ENCODE measurements at places on chromosomes 4 and X.
A peak's percentile ranks its signal among the peaks of the same experiment; 100 is the strongest.

- DNase-seq, result peak; percentile 3
Measured at GRCh38 chrX:42869659-42870476, 91.9 kb upstream of the PPP1R2C start.

DNA sequence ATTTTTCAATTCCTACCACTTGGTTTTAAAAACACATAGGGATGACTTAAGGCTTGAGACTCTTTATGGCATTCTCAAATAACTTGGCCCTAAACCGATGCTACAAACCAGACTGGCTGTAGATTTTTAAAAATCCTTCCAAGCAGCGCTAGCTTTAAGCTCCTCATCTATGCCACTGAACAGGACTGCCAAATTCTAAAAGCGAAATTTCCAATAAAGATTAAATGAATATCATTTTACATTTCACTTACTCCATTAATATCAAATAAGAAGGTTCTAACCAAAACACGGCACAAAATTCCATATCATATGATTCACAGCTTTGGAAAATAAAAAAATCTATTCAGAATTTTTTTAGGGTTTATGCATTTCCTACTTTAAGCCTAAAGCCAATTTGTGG, 134.2 kb downstream of the FANCB start:
- DNase-seq, result no peak

DNA sequence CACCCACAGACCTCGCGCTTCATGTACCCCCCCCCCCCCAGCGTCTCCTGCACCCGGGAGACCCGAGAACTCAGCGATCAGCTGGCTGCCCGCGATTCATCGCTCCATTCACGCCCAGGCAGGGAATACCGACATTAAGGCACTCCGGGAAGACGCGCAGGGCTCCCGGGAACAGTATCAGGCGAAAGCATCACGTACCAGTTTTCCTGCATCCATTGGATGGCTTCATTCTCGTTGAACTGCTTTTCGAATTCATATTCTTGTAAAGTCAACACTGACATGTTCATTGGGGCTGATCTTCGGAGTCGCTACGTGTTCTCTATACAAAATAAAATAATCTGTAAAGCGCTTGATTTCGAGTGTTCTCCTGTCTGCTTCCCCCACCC, 373 bp downstream of the ELOVL6 start:
- no peak for DNase-seq

DNA sequence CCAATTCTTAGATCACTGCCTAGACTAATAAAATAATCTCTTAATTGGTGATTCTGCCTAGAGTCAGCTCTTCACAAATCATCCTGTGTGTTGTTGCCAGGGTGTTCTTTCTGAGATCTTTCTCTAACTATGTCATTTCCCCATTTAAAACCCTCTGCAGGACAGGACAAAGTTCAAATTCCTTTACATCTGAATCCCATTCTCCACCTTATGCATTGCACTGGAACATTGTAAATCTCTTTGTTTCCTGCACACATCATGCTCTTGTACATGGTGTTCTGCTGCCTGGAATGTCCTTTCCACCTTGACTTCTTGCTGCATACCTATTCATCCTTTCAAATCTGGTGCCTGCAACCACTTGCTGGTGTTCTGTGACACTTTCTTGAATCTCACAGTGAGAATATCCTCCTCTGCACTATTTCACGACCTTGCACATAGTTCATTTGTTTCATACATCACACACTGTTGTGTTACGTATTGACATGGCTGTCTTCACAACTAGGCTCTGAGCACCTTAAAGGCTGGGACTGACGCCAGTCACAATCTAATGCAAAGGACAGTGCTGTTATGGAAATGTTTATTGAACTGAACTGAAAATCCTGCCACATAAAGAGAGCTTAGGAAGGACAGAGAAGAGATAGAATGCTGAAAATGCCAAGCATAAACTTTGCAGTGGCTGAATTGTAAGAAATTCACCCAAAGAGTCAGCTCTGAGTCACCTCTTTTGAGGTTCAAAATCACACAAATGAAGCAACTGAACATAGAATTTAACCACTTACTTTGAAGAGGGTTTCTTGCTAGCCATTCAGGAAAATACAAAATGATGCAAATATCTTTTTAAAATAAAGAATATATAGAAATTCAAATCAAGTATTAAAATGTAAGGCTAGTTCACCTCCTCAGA, 26.4 kb upstream of the SMIM14 start:
- DNase-seq, result no peak

GRCh38 chrX:118353081-118353850, 7.4 kb downstream of the WDR44 start:
- no peak for DNase-seq

GRCh38 chr4:4470208-4470607, 71.6 kb downstream of the STX18 start:
- DNase-seq, result no peak

- no peak for DNase-seq
Measured at GRCh38 chrX:119706616-119707015, 13.6 kb upstream of the SEPTIN6 start.

DNA sequence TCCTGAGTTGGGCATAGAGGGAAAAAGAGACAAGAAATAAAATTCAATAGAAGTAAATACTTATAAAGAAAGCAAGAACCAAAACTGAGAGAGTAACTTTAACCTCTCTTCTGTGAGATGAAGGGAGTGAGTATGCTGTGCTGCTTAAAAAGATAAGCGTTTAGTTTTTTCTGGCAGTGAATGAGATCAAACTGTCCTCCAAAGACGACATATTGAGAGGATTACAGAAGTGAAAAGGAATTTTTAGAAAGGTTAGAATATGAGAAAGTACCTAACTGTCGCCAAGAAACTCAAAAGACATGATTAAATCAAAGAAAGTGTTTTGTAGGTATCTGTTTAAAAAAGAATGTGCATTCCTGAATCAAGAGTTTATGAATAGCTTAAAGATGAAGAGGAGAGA, 16.0 kb downstream of the GAB1 start:
- DNase-seq, result no peak

- DNase-seq, result no peak
Measured at GRCh38 chrX:116449156-116449555, 12.8 kb downstream of the SLC6A14 start.

- peak; percentile 68 for DNase-seq
Measured at GRCh38 chr4:152643153-152644035, 36.4 kb downstream of the TMEM154 start.

- DNase-seq, result no peak
Measured at GRCh38 chr4:84710548-84710947, 127.6 kb downstream of the CDS1 start.

DNA sequence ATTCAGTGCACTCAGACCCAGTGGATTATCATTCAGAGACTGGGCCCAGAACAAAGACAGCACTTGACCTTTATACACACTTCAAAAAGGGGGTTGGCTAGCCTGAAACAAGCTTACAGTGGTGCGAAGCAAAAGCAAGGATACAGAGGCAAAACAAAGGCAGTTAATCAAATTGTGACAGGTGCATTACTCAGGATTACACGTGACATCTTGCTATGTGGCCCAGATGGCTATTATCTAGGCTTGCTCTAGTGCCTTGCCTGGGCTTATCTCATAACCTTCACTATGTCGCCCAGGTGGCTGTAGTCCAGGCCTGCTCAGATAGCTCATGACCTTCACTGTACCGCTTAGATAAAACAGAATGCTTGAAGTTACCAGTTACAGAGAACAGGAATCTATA, 1092.1 kb upstream of the PRKX start:
- DNase-seq, result no peak

GRCh38 chr4:4726051-4726450, 133.4 kb upstream of the MSX1 start:
- DNase-seq, result no peak

DNA sequence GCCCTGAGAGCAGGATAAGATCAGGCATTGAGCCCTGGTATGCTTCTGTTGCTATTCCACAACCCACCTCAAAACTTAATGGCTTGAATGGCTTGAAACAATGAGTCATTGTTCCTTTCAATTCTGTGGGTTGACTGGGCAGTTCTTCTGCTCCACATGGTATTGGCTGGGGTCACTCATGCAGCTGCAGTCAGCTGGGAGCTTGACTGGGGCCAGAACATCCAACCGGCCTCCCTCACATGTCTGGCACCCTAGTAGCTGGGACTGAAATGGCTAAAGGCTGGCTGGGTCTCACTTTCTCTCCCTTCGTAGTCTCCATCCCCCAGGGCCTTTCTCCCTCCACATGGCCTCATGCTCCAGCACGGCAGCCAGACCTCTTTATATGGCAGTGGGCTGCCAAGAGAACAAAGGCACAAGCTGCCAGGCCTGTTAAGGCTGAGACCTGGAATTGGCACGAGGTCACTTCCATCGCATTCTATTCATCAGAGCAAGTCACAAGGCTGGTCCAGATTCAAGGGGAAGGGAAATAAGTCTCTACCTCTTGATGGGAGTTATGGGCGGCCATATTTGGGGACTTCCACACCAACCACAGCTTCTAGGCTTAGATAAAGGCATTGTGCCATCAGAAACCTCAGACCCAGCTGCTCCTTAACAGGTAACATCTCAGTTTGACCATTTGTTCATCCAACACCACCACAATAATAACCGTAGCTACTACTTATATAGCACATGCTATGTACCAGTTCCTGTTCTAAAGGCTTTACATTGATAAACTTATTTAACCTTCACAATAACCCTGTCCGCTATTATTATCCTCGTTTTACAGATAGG, 159.7 kb upstream of the ATP6AP2 start:
- DNase-seq, result no peak

DNA sequence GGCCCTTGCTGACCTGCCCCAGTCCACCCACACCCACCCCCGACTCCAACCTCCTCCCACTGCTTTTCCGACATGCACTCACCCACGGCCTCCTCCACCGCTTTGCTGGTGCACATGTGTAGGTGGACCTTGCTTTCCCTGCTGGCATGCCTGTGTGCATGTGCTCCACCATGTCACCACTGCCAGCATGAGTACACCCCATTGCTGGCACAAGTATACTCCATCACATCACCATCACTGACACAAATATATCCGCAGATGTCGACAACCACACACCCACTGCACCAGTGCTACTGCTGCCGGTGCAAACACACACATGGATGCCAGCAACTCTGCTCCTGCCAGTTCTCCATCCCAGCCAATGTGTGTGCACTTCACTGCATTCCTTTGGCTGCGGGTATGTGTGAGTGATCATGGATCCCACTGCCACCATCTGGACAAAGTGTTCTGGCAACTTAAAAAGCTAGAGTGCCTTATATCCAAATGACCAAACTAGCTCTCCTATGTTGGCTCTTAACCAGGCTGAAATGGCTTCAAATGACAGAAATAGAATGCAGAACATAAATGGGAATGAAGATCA, 1072.3 kb downstream of the RAPGEF2 start:
- DNase-seq, result no peak

GRCh38 chr4:90318193-90318592, 191.0 kb downstream of the CCSER1 start:
- DNase-seq, result no peak

GRCh38 chr4:6804082-6804752, 21.7 kb downstream of the KIAA0232 start:
- no peak for DNase-seq

DNA sequence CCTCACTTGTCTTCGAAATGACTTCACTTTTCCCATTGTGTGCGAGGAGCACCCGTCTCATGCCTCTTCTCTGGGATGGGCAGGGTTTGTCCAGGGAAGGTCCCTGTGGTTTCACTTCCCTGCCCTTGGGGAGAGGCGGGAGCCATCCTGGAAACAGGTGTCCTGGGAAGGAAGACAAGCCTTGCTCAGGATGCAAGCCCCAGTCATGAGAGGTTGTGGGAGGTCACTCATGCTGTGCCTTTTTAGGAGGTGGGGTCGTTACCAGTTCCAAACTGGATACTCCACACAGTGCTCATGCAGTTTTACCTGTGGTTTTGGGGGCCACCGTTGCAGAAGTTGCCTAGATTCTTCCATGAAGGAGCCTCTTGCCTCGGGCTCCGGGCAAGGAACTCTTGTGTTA, 3.8 kb downstream of the RGS12 start:
- no peak for DNase-seq

DNA sequence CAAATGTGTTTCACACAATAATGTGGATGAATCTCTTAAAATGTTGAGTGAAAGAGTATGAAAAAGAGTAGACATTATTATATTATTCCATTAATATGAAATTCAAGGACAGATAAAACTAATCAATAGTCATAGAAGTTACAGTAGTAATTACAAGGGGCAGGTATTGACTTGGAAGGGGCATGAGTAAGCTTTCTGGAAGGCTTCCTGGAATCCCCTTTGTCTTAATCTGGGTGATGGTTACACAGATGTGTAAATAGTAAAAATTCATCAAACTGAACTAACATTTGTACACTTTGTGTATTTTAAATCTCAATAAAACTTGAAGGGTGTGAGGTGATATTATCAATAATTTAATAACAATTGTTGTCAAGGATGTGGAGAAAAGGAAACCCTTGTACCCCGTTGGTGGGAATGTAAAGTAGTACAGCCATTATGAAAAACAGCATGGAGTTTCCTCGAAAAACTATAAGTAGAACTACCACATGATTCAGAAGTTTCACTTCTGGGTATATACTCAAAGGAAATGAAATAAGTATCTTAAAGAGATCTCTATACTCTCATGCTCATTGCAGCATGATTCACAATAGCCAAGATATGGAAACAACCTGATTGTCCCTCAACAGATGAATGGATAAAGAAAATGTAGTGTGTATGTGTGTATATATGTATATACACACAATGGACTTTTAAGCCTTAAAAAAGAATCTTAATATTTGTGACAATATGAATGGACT, 96.9 kb upstream of the MID1IP1 start:
- DNase-seq, result no peak

- DNase-seq, result no peak
Measured at GRCh38 chrX:107659286-107659685, 31.0 kb downstream of the PRPS1 start.

DNA sequence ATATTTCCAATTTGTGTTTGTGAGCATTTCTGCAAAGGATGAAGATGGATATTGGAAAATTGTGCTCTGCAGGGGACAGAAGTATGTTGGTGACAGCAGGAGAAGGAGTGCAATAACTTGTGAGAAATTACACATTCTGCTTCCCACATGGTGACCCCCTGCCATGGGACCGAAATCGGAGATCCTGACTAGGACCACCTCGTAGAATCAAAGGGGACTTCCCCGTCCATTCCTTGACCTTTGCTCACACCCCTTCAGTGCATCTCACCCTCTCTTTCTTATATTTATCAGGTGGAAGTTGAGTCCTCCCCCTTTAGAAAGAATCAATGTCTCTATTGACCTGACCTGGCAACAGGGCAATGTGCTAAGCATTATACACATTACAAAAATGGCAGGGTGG, 118.9 kb upstream of the GPC4 start:
- no peak for DNase-seq

DNA sequence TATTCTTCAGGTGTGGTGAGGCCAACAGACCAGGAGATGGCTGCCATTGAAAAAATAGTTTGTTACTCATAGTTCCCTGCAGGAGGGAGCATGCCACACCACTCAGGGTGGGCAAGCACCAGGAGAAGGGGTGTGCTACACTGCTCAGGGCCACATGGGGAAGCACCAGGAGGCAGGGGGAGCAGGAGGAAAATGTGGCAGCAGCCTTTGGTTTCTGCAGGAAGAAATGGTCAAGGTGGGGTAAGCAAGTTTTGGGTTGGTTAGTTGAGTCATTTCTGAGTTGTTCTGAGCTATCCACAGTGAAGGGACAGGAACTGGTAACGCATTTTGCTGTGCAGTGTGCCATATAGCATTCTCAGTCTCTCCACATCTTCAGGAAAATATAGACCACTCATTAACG, 23.8 kb downstream of the FGFBP1 start:
- no peak for DNase-seq

All from GM13976 (cell line).